CD4-positive, alpha-beta T cell treated with Interleukin-17A for 4 hours (primary cell): ENCODE measurements at places on chromosomes 7 and 10.

- no peak for DNase-seq
Measured at GRCh38 chr7:125445836-125446235, 516.2 kb upstream of the POT1 start.

DNA sequence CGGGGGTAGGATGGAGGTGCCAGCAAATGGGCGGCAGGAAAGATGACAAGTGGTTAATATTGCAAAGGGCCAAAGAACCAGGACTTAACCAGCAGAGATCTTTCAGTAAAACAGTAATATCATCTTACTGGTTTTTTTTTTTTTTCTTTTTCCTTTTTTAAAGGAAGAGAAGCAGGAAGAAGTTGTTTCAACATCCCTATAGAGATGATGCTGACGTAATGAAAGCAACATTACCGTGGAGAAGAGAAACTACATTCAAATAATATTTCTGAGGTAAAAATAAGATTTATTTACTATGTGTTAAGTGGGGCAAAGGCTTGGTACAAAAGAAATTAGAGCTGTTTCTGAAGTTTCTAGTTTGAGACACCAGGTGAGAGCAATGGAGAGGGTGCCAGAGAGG, 11.0 kb downstream of the MINDY3 start:
- no peak for DNase-seq

DNA sequence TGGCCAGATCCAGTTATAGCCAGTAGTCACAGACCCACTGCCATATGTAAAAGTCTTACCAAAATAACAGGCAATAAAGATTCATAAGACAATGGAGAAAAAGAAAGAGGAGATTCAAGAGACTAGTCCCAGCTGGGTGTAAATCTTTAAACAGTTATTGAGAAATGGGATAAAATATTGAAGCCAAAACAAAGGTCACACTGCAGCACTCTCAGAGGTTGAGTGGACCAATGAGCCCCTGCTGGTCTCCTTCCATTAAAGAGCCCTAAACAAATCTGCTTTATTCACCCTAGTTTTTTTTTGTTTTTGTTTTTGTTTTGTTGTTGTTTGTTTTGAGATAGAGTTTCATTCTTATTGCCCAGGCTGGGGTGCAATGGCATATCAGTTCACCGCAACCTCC, 98.8 kb downstream of the JMJD1C start:
- no peak for DNase-seq

- DNase-seq, result no peak
Measured at GRCh38 chr10:8066124-8066523, 11.6 kb downstream of the GATA3 start.

- DNase-seq, result no peak
Measured at GRCh38 chr10:79344502-79345195, 2.6 kb upstream of the PPIF start.

GRCh38 chr7:14936554-14936953, 34.0 kb upstream of the DGKB start:
- no peak for DNase-seq

- no peak for DNase-seq
Measured at GRCh38 chr10:1233031-1233430, 176.8 kb downstream of the WDR37 start.

DNA sequence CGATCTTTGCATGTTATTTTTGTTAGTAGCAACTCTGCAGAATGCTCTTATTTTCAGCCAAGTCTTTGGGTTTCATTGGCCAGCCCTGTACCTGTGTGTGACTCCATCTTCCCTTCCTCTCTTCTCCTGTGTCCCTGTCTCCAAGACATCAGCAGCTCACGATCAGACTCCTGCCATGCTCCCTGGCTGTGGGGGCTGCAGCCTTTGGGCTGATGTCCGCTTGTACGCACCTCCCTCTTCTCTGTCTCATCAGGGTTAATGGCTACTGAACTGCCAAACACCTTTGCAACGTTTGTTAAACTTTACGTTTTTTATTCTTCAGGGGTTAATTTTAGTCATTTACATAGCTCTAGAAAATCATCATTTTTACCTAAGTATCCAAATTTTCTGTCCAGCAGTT, 103.5 kb upstream of the RET start:
- DNase-seq, result no peak

DNA sequence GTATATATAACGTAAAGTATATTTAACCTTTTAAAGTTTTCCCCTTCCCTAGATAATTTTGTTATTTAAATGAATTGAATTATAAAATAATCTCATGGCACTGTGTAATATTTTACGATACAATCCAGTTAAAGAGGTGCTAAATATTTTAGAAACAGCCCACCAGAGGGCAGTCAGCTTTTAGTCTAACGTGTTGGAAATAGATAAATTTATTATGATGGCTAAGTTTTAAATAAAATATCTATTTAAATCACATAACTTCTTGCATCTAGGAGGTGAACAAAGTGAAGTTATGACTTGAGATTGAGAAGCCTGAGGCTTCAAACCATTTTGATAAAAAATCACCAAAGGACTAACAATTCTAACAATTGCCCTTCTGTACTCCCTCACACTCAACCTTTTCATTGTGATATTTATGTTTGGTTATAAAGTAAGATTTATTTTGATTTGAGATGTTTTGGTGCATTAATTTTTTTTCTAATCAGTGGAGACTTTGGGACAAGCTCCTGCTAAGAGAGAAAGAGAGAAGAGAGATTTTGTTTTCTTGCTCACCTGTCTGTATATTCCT, 171.5 kb upstream of the SP4 start:
- peak; percentile 47 for DNase-seq

DNA sequence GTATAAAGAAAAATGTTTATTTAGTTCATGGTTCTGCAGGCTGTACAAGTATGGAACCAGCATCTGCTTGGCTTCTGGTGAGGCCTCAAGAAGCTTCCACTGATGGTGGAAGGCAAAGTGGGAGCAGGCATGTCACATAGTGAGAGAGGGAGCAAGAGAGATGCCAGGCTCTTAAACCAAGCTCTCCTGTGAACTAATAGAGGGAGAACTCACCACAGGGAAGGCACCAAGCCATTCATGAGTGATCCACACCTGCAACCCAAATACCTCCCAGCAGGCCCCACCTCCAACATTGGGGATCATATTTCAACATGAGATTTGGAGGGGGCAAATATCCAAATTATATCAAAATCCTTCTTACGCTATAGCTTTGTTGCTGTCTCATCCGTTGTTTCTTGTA, 113.1 kb downstream of the CPED1 start:
- DNase-seq, result no peak

DNA sequence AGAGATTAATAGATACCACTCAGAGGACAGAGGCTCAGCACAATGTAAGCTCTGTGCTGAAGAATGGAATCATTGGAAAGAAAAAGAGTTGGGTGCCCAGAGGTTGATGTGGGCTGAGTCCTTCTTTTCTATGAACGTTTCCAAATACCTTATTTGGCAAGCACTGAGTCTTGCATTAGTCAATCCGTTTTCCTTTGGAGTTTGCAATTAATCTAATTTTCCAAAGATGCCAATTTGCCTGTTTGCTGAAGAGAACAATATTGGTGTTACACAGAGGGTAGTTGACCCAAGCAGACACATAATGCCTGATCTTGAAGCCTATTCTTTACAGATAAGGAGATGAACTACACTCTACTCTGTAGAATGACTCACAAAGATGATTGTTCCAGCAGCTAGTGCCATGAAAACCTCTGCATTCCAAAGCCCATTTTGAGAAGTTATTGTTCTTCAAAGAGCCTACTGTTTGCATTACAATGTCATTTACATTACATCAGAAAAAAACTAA, 55.4 kb upstream of the MET start:
- no peak for DNase-seq

DNA sequence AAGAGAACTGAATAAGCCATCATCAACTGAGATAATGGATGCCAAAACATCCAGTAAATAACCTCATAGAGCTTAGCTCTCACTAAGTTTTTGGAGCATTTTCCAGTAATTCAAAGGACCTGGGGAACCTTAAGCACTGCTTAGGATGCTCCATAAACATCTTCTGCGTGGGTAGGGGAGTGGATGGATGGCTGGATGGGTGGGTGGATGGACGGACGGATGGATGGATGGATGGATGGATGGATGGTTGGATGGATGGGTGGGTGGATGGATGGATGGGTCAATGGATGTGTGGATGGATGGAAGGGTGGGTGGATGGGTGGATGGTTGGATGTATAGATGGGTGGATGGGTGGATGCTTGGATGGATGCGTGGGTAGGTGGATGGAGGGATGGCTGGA, 9.0 kb downstream of the CYP2E1 start:
- no peak for DNase-seq

DNA sequence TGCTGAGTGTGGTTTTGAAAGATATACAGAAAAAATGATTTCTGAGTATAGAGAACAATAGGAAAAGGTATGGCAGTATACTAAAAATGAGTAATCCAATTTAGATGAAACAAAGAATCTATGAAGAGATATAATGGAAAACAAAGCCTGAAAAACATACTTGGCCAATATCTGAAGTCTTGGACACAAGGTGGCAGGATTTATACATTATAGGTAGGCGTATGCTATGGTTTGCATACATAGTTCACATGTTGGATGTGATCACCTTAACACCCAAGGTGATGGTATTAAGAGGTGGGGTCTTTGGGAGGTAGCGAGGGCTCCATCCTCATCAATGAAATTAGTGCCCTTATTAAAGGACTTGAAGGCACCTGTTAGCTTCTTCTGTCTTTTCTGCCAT, 34.5 kb upstream of the BPGM start:
- DNase-seq, result no peak

DNA sequence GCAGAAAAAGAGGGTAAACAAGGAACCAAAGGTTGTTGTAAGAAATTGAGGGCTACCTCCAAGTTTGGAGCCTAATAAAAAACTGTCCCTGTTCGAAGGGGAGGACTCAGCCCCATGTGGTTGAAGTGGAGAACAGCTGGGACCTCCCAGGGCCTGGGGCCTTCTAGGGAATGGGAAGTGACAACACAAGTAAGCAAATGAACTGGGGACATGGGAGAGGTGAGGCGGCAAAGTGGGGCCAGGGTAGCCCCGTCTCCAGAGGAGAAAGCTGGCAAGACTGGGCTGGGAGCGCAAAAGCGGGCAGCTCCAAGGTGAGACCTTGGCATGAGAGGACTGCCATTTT, 198.1 kb downstream of the ZNF438 start:
- no peak for DNase-seq

DNA sequence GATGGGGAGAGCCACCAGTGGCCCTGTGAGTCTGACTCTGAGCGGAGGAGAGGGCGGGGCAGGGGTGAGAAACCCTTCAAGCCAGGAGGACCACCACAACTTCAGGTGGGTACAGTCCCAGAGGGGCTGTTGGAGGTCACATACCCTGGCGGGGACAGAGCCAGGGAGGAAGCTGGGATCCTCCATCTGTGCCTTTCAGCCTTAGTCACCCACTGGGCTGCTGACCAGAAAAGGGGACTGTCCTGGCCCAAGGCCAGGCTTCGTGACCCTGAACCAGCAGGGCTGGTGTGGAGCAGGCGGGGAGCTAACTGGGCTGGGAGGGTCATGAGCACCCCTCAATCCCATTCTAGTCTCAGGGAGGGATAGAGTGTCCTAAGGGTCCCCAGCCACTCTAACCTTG, 1.5 kb upstream of the CALHM3 start:
- DNase-seq, result no peak

GRCh38 chr10:71072823-71073210, 139.6 kb upstream of the UNC5B start:
- no peak for DNase-seq

- DNase-seq, result no peak
Measured at GRCh38 chr7:64867863-64868440, 35.1 kb upstream of the ZNF273 start.

- DNase-seq, result no peak
Measured at GRCh38 chr7:135238112-135238744, 4.6 kb downstream of the STRA8 start.

DNA sequence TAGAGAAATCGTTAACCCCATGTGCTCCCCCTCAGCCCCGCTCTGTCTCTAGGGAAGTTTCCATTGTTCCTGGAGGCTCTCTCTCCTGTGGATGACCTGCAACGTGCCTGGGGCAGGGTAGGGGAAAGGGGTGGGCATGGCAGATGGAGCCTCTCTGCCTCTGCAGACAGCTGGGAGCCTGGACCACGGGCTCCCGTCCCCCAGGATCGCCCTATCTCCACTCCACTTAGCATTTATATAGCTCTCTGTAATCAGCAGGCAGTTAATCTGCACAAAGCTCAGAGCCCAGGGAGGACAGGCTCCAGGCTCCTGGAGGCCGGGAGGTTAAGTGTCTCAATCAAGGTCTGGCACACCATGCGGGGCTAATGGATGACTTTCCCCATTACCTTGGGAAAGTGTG, 369.7 kb downstream of the PLXNA4 start:
- no peak for DNase-seq

GRCh38 chr10:68105820-68106219, 3.5 kb upstream of the MYPN start:
- no peak for DNase-seq

DNA sequence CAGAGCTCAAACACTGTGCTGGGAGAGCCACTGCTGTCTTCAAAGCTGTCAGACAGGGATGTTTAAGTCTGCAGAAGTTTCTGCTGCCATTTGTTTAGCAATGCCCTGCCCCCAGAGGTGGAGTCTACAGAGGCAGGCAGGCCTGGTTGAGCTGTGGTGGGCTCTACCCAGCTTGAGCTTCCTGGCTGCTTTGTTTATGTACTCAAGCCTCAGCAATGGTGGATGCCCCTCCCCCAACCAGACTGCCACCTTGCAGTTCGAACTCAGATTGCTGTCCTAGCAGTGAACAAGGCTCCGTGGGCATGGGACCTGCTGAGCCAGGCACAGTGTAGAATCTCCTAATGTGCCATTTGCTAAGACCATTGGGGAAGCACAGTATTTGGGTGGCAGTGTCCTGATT, 4.6 kb upstream of the CYP2C19 start:
- DNase-seq, result no peak

- DNase-seq, result no peak
Measured at GRCh38 chr7:105219771-105220160, 169.0 kb downstream of the SRPK2 start.

DNA sequence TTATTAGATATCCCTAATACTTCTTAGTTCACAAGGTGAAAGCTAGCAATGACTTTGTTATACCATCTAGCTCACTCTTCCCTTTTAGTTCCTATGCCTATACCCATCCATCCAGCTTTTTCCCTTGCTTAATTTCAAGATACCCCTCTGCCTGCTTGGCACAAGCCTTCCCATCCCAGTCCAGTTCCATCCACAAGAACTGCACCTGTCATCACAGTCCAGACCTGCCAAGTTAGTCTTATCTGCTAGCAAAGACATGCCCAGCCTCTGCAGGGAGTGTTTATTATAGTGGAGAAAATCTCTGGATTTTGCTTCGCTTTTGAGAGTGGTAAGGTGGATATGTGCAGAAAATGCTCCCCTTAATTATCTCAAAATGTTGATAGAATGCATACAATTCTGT, 158.2 kb downstream of the ST7 start:
- DNase-seq, result no peak
